ENCODE measurements at places on chromosomes 3 and 15.

DNA sequence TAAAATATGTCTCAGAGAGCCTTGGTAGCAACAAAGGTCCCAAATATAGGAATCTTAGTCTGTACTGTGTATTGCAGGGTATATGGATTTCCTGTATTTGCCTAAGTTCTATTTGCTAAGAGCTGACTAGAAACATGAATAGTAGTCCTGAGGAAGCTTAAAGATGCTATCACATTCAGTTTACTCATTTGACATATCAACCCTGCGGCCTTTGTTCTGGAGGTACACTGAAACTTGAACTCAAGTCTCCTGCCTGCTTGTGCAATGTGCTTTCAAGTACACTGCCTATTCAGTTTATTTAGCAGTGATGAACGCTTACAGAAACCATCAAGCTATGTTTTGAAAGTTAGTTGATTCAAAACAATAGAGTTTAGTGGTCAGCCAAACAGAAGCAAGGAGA is 21.1 kb downstream of the IL1RAP start:
- no peak for DNase-seq

- DNase-seq: no peak
Measured at GRCh38 chr3:129777806-129778205, 115.7 kb downstream of the TMCC1 start.

- no peak for DNase-seq
Measured at GRCh38 chr3:120280026-120280425, 5.0 kb downstream of the GPR156 start.

- DNase-seq: no peak
Measured at GRCh38 chr15:51004103-51004551, 90.6 kb downstream of the TNFAIP8L3 start.

DNA sequence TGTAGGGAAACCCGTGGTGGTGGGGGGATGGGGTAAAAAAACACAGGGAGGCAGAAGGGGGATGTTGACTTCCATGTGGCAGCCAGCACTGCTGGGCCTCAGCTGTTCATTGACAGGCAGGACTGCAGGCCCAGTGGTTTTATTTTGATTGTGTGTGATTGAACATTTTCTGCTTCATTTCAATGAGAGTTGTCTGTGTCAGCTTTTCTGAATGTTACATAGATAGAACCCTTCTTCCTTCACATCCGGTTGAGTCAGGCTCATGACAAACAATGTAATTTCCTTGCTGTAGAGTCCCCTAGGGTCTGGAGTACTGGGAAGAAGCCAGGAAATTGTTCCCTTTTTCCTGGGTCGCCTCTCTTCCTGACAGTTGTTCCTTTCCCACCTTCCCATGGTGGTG is 8.2 kb upstream of the RPP25 start:
- DNase-seq: no peak

DNA sequence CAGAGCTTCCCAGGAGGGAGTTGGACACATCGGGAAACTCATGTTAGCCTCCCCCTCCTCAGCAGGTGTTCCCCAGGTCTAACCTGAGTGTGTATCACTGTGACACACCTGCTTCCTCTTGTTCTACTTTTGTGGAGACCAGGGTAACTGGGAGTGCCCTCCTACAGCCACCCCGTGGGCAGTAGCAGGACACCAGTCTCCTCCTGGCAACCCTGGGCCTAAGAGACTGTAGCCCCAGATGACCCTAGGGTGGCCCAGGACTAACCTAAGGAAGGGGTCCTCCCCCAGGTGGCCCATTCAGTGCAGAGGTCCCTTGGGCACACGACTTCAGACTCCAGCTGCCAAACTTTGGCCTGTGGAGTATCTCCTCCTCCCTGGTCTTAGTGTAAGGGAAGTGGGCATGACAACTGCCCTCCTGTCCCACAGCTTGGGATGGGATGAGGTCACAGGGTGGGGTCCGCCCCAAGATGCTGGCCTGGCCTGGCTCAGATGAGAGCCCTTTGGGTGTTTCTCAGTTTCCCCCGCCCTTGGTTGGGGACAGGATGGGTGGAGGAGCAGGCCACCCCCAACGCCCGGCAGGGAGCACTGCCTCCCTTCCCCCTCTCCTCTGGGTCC is 4.8 kb downstream of the CSK start:
- no peak for DNase-seq

DNA sequence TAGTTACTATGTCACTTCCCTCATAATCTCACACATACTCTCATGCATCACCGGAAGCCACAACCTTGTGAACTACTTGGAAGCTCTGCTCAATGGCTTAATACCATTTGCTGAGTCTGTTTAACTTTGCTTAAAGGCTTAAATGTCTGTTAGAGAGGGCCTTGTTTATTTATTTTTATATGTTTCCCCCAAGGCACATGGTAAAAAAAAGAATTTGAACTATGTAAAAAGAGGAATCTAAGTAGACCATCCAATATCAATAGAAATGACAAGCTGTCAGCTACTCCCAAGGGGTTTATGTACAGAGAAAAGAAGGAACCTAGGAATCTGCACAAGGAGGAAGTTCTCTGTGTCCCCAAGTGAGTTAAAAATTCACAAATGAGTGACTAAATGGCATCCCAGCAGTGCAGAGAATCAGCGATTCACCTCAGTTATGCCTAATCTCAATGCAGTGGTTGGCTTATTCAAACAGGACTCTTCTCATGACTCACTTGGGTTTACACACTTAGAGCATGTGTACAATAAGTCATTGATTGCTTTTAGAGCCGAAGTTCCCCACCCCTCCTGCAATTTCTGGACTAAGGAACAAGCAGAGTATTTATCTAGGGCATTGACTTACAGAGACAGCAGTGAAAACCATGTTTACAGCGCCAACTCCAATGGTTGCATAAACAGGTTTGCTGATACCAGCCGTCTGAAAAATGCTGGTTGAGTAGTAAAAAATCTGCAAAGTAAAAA is 24.4 kb downstream of the SLC2A2 start:
- no peak for DNase-seq

GRCh38 chr15:72966641-72967040 is 85.6 kb upstream of the NEO1 start:
- DNase-seq: no peak

Data from stimulated activated CD8-positive, alpha-beta memory T cell treated with anti-CD3 and anti-CD28 coated beads, Interleukin-15, amount 100 ng/mL, for 24 hours (primary cell).